Pulmonary artery endothelial cell (primary cell): ENCODE measurements at places on chromosomes 1 and 21. TPM values are rescaled to one million over a fixed set of nuclear protein-coding genes. Genes with fewer than 3 reads are reported as not detected.

GRCh38 chr1:116754198-116754977, at the start of gene CD2:
CD2 (plus strand) TSS chr1:116754430; CDS start chr1:116754493, 63 bp downstream.
- no peak for DNase-seq

DNA sequence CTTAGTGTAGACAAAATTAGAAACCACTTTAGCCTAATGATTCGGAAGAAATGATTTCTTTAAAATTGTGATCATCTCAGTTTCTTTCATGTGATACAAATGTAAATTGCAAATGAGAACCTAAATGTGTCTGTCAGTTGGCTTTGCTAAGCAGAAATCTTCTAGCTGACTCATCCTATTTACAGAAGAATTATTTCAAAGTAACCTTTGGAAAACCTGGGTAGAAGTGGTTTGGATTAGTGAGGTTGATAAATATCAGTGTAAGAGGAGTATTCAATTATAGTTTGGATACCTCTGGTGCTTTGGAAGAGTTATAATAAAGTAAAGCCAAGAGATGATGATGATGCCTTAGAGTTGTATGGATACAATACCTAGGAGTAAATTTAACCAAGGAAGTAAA, 37.4 kb downstream of the CC2D1B start:
- DNase-seq = no peak

GRCh38 chr1:62070384-62071011, 124.2 kb upstream of the L1TD1 start:
- no peak for DNase-seq

Gene REN
- total RNA-seq = not detected in 2 replicates

DNA sequence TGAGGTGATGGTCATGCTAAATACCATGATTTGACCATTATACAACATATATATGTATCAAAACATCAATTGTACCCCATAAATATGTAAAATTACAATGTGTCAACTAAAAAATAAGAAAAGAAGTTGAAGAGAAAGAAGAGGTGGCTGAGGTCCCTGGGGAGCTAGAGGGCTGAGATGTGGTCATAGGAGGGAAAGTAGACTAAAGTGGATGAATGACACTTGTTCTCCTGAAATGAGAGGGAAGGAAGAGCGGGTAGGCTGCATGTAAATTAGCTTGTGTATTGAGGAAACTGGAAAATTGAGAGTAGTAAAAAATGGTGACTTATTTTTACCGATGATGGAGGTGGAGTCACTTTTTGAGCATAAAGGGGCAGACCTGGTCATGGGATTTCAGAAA, 117.0 kb downstream of the ST6GALNAC3 start:
- DNase-seq = no peak
